Inflammatory macrophage treated with lipopolysaccharide for 1 hour (primary cell): ENCODE measurements at places on chromosomes 16 and 17.

DNA sequence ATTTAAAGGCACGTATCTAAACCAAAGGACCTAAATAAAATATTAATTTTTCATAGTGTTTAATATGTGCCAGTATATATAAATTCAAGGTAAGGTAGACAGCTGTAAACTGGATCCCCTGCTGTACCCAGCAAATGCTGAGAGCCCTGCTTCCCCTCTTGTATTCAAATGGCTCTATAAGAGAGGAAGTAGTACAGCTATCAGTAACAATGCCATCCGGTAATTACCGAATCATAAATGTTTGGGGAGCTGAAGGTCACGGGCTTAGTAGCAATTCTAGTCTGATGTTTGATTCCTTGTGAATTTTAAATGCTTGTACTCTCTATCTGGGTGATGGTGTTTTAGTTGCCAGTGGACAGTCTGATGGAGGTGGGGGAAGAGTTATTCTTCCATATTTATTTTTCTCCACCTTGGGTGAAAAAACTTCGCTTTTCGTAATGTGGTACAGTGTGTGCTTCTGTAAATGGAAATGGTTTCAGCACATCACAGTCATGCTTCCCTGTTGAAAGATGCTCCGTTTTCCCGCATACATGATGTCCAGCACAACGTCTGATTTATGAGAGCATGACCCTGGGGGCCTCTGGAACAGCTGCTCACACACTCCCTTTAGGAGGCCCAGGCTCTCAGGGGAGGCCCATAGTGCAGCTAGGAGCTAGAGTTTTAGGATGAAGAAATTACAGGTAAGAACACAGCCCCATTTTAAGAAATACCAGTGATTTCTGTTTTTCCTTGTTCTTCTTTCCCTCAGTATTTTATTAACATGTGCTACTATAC is 423.9 kb downstream of the WWOX start:
- no peak for DNase-seq

GRCh38 chr17:15952048-15952532 is 7.2 kb downstream of the ADORA2B start:
- DNase-seq = no peak

DNA sequence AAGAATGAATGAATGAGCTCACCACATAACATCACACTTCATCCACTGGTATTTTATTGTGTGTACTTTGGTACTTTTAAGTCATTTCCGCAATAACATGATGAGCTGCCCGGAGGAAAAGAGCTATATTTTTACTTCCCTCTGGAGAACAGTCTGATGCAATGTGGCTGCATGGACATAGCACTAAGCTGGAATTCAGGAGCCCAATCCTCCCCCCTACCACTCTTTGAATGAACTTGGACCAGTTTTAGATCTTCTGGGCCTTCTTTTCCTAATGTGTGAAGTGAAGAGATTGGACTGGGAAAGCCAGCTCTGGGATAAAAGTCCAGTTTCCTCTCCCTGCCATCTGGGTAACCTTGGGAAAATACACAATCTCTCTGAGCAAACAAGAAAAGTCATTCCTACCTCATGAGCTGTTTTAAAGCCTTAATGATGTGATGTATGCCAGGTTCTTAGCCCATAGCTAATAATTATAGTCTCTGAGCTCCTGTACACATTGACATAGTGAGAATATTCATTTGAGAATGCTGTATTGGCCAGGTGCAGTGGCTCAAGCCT is 79.3 kb downstream of the ABCC12 start:
- no peak for DNase-seq

GRCh38 chr17:8479431-8479947 is 43.8 kb downstream of the NDEL1 start:
- DNase-seq = no peak

GRCh38 chr16:67959536-67960329 is 8.7 kb downstream of the SLC12A4 start:
- no peak for DNase-seq

- no peak for DNase-seq
These were observed 90.1 kb downstream of the CLEC16A start for GRCh38 chr16:11034481-11034931.

DNA sequence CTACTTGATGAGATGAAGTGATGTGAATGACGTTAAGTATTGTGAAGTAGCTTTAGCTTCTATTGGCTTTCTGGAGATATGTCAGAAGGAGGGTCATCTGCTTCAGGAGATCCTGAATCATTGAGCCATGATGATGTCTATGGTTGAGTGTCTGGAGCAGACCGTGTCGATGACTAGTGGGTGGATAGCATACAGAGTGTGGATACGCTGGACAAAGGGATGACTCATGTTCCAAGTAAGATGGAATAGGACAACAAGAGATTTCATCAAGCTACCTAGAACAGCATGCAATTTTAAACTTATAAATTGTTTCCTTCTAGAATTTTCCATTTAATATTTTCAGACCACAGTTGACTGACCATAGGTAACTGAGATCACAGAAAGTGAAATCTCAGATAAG is 116.1 kb upstream of the RBBP6 start:
- DNase-seq = no peak

GRCh38 chr17:62791767-62792446 is 16.2 kb downstream of the MARCHF10 start:
- DNase-seq = peak; percentile 35

GRCh38 chr16:25426829-25427228 is 169.2 kb upstream of the ZKSCAN2 start:
- no peak for DNase-seq

GRCh38 chr16:85918436-85918835 is 19.5 kb downstream of the IRF8 start:
- DNase-seq = no peak

DNA sequence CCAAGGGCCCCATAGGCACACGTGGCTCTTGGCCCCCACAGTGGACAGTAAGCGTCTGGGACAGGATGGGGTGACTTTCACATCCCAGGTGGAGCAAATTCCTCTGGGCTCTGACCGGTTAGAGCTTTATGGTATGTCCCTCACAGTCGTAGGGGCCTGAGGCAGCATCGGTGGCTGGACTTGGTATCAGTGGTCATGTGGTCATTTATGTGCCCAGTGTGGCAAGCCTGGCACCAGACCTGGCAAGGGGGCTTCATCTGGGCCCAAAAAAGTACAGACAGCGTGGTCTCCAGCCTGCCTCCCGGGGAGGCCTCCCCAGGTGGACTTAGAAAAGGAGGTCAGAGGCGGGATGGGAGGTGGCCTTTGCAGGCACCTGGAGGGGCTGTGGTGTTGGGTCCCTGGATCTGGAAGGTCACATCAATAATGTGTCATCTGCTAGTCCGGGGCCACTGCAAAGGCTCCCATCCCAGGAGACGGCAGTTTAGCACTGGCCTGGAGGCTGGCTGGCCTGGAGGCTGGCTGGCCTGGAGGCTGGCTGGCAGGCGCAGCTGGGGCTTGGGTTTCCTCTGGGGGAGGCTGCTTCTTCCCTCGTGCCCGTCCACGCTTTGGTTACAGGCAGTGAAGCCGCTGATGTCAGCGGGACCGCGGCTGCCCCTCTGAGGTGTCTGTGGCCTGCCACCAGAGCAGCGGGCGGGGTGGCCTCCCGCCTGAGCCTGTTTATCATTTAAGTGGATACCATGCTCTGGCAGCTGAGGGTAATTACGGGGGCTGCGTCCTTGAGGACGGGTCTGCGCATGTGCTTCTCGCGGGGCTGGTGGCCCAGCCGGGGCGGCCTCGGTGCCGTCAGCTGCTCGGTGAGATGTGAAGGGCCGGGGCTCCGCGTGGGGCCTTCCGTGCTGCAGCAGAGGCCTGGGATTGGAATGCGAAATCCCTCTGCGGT is 20.7 kb upstream of the CBX4 start:
- no peak for DNase-seq

- DNase-seq = no peak
These were observed 31.5 kb downstream of the C16orf78 start for GRCh38 chr16:49405123-49405522.

DNA sequence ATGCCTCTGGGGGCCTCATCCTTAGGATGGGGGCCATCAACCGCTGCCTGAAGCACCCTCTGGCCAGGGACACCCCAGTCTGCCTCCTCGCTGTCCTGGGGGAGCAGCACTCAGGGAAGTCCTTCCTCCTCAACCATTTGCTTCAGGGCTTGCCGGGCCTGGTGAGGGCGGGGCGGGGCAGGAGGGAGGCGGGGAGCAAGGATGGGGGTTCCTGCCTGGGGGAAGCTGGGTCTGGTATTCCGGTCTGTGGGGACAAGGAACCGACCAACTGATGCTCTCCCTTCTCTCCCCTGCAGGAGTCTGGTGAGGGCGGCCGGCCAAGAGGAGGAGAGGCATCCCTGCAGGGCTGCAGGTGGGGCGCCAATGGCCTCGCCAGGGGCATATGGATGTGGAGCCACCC is 2.0 kb downstream of the RNF112 start:
- no peak for DNase-seq
